ENCODE measurements at places on chromosomes 13 and 19.

GRCh38 chr13:40452038-40452666, 214.3 kb downstream of the FOXO1 start:
- DNase-seq, result no peak

GRCh38 chr19:3785451-3785937, 687 bp downstream of the MATK start:
- DNase-seq, result no peak

GRCh38 chr13:50732712-50733111, 110.8 kb downstream of the DLEU7 start:
- no peak for DNase-seq

GRCh38 chr19:19356500-19356899, 35.9 kb downstream of the MAU2 start:
- no peak for DNase-seq

- no peak for DNase-seq
Observed at GRCh38 chr19:37221136-37221535, 3.1 kb downstream of the ZNF383 start.

- DNase-seq, result no peak
Observed at GRCh38 chr13:111977179-111977506, 89.8 kb upstream of the SOX1 start.

DNA sequence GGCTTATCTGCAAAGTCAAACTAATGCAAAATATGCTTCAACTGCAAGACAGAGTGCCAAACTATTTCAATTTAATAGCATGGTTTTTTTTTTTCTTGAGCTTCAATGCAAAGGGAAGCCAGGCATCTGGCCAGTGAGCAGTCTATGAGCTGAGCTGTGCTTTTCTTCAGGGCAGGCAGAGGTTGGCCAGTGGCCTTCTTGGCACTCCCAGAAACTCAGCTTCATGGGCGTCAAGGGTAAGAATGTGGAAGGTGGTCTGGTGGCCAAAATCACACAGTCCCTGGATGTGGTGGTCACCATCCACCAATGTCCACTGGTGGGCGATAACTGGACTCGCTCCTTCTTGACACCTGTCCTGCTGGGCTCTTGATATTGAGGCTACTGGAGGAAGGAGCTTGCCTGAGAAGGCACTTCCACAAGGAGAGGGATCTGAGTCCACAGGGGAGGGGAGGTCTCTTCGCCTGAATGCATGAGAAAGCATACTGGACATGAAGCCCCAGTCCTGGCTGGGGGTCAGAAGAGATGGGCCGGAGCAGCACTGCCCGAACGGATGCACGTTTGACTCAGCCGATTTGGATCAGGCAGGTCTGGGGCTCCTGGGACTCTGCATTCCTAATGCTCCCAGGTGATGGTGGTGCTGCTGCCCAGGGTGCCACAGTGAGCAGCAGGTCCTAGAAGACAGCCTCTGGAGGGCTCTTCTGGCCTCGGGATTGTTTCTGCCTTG, 17.1 kb downstream of the COL4A2 start:
- DNase-seq, result no peak

- no peak for DNase-seq
Observed at GRCh38 chr19:35120898-35121297, 5.3 kb downstream of the FXYD3 start.

DNA sequence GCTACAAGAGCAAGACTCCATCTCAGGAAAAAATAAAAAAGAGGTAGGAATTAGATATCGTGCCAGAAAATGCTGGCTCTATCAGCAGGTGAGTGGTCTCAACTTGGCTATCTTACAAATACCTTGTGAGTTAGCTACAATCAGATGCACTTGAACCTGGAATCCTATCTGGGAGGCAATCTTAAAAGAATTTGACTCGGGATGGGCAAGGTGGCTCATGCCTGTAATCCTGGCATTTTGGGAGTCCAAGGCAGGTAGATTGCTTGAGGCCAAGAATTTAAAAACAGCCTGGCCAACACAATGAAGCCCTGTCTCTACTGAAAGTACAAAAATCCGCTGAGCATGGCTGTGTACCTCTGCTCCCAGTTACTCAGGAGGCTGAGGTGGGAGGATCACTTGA, 29.4 kb downstream of the NLRP2 start:
- no peak for DNase-seq

- no peak for DNase-seq
Observed at GRCh38 chr19:15811476-15811875, 4.0 kb downstream of the OR10H1 start.

GRCh38 chr13:47680748-47681147, 320.3 kb downstream of the SUCLA2 start:
- no peak for DNase-seq

DNA sequence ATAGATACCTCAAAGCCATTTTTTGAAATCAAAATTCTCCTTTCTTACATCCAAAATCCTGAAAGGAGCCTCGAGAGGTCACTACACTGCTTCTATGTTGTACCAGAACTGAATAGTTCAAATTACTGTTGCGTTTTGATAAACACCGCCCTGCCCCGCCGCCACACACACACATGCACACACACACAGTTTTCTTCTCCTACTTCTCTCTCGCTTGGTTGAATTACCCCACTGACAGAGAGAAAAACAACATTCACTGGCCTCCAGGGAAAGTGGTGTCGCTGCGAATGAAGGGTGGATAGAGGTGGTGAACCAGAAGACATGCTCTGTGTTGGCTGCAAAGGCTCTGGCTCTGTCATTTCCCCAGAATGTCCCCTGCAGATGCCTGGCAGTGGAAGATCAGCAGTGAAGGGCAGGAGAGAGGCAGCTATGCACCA, 183.4 kb upstream of the RFC3 start:
- DNase-seq, result no peak

DNA sequence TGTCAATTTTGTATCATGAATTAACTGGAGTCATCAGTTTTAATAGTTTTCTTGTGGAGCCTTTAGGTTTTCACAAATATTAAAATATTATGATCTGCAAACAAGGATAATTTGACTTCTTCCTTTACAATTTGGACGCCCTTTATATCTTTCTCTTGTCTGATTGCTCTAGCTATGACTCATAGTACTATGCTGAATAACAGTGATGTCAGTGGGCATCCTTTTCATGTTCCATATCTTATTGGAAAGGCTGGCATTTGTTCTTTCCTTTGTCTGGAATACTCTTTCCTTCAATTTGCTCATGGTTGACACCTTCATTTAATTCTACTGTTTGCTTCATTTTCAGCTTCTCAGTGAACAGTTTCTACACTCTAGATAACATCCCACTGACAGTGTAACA, 1129.3 kb downstream of the SLITRK5 start:
- no peak for DNase-seq

DNA sequence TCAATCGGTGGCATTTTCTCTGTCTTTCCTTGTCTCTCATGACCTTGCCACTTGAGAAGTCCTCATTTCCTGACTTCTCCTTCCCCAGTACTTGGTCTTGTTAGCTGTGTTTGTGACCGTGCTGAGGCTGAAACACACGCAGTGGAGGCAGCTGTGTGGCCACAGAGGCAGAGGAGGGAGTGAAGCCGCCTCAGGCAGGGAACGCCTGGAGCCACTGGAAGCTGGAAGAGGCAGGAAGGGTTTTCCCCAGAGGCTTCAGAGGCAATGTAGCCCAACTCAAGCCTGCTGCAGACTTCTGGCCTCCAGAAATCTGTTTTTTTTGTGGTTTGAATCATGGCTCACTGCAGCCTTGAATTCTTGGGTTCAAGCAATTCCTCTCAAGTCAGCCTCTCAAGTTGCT, 29.2 kb upstream of the ARGLU1 start:
- no peak for DNase-seq

DNA sequence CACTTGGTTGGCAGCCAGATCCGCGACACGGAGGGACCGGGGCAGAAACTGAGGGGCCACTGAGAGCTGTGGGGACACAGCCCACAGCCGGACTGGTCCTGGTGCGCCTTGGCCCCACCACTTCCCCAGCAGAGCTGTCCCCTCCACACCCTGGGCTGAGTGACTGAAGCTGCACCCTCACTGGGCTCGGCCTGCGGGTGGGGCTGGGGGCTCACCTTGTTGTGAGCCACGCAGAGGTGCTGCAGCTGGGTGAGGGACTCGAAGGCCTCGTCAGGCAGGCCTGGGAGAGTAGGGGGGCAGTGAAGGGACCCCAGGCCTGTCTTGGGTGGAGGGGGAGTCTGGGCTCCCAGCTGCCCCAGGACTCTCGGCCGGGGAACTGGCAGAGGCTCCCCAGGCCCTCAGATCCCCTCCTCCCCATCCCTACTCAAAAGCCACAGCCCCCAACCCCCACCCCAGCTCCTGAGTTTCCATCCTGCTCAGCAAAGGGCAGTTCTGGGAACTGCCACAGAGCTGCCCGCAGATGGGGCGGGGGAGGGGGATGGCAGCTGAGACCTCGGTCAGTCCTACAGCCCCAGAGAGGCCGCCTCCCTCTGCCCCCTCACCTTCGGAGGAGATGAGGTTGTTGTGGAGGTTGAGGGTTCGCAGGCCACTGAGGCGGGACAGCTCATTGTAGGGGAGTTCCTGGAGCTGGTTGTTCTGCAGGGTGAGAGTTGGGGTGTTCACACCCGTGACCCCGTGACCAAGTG, 2.3 kb downstream of the PODNL1 start:
- DNase-seq, result no peak

DNA sequence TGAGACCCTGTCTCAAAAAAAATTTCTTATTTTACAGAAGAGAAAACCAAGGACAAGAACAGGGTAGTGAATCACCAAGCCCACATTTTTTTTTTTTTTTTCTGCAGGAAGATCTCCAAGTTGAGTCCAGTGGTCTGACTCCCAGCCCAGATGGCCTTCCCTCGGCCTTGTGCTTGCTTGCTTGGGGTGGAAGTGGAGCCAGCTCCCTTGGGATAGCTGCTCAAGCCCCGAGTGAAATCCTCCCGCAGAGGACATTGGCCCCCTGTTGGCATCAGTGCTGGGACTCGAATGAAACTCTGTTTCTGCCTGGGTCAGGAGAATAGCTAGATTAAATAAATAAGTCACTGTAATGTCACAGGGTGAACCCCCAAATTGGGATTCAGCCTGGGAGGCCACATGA, 9.4 kb upstream of the NUP62 start:
- no peak for DNase-seq

DNA sequence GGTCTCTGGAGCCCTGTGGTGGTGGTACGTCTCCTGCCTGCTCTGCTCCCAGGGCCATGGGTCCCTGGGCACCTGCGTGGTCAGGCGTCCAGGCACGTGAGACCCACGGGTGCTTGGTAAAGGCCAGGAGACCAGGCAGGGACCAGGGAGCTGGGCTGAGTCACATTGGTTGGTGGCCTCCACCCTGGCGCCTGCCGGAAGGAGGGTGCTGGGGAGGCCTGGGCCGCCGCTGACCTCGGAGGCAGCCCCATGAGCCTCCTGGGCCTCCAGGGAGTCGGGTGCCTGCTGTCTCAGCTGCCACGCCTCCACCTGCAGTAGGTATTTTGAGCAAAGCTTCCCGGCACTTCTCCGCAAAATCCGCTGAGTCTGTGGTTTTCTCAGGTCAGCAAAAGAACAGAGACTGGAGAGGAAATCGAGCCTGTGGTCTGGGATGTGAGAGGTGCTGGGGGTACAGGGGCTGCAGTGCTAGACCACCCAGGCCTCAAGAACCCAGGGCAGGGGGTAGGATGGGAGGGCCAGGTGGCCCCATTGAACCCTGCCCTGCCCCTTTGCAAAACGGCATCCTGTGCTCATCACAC, 3.6 kb upstream of the PLK5 start:
- no peak for DNase-seq

DNA sequence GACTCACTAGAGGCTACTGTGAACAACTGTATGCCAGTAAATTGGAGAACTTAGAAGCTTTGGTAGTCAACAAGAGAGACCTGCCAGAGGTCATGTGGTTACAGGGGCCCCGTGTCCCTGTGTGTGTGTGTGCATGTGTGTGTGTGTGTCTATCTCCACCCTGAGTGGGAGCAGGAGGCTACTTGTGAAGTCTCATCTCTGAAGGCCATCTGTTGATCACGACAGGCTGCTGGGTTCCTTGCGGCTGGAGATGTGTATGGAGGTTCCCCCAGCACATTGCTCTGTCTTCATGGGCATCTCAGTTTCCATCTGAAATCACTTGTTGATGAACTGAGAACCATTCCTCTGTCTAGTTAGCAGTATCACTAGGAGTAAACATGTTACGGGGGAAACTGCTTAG, 58.2 kb upstream of the TEX29 start:
- DNase-seq, result no peak

DNA sequence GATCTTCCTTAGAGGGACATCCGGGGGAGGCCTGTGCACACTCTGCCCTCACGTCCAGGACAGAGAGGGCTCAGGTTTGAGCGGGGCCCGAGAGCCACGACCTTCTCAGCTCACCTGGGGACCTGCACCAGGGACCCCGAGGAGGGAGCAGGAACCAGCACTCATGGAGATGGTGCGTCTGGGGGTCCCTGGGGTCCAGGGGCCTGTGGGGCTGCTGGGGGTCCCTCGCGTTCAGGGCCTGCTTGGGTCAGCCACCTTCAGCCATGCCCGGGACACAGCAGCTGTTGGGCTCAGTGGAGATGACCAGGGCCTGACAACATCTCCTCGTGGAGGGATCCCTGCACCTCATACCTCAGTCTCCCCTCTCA, 47.1 kb downstream of the TMEM255B start:
- no peak for DNase-seq

GRCh38 chr19:6685482-6685881, 15.5 kb upstream of the TNFSF14 start:
- no peak for DNase-seq

GRCh38 chr19:925526-926322, at the start of gene ARID3A:
Gene ARID3A (plus strand): TSS chr19:926035. CDS start chr19:929529, 3,494 bp downstream.
- peak; percentile 75 for DNase-seq

DNA sequence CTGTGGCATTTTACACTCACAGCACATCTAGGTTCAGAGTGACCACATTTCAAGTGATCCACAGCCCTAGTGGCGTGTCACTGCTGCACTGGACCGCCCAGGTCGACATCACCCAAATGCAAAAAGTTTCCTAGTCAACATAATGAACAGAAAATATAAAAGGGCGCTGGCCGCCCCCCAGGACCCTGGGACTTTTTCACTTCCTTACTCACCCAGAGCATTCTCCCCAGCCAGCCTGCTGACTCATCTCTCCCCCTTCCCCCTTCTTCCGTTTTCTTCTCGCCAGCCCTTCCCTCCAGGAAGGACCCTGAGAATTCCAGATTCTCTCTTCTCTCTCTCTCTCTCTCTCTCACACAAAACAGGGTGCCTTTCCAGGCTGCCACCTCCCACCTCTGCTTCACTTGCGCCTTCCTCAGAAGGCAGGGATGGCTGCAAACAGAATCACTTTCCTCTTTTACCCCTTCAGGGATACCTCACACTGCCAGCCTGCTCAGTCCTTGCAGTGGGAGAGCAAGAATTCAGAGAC, 21.0 kb upstream of the GRWD1 start:
- DNase-seq, result no peak

Measured in activated CD4-positive, alpha-beta T cell treated with anti-CD3 and anti-CD28 coated beads, Interleukin-2, Interleukin-4, amounts not matched to agents 100 ng/mL and 50 ng/mL, durations not matched to agents 16 hours and 8 hours (primary cell).